ENCODE measurements at places on chromosomes 7 and 10. TPM values are rescaled to one million over a fixed set of nuclear protein-coding genes. Genes with fewer than 3 reads are reported as not detected.

- no peak for DNase-seq
These were observed 379.5 kb downstream of the GLRX3 start for GRCh38 chr10:130515670-130516069.

DNA sequence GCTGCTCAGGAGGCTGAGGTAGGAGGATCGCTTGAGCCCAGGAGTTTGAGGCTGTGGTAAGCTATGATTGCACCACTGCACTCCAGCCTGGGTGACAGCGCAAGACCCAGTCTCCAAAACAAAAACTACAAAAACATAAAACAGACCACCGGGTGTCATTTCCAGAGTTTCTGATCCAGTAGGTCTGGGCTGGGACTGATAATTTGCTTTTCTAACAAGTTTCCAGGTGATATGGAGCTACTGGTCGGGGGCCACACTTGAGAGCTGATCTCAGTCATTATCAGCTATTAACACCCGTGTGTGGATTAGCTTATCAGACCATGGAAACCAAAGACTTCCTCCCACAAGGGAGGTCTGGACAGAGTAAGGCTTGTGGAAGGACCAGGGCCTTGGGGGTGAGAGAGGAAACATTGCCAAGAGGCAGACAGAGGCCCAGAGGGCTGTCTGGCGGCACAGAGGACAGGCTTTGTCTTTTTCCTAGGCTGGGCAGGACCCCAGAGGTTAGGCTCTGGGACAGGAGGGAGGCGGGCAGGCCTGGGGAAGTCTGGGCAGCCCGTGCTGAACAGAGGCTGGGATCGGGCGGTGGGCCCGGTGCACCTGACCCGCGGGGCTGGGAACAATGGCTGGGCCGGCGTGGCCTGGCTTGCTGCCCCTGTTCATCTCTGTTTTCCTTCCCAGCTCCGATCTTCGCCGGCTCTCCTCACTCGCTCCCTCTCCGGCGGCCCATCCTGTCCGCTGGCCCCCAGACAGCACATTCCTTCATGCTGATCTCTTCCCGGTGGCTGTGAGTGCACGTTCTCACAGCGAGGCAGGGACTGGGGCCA, 25.2 kb downstream of the TMEM270 start:
- DNase-seq = no peak

DNA sequence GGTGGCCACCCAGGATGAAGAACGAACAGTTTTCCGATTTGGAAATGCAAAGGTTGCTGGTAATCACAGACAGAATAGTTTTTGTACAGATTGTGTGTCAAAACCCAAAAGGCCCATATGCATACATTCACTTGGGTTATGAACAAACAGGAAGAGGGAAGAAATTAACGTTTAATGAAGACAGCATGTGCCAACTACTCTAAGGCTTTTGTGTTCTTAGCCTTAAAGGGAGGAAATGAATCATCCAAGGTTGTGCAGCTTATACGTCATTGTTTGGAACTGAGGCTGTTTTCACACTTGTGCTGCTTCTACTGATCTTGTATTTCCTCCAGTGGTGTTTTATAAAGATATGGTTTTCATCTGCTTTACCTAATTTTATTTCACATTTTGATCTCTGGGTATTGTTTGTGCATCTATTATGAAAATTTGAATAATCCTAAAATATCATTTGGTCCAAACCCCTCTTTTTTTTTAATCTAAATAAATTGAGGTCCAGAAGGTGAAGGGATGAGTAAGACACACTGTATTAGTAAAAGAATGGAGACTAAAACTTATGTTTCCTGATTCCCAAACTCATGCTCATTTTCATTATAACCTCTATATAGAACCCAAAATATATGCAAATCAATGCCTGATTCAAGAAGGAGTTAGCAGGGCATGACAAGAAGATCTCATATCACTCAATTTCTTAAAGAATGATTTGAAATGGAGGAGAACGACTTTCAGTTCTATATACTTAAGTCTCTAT, 373.1 kb downstream of the THSD7A start:
- no peak for DNase-seq

DNA sequence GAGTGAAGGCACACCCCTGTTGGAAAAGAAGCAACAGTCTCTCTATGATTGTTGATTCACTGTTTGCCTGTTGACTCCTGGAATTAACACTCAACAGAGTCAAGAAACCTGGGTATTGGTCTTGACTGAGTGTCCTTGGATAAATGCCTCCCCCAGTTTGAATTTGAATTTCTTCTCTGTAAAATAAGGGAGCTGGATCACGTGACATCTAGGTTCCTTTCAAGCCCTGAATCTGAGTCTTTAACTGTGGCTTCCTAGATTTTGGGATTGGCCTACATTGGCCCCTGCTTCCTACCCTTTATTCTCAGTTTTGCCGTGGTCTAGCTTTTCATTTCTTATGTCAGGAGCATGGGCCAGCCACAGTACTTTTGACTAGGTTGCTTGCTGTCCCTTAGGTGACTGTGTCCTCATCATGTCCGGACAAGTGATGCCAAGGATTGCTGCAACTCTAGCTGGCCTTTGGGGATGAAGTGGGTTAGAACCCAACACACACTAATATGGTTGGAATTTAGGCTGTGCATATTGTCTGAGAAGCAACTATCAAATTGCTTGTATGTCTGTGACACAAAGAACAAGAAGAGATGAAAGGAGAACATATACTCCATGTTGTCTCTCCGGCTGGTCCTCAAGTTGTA, 35.4 kb downstream of the CALD1 start:
- no peak for DNase-seq

DNA sequence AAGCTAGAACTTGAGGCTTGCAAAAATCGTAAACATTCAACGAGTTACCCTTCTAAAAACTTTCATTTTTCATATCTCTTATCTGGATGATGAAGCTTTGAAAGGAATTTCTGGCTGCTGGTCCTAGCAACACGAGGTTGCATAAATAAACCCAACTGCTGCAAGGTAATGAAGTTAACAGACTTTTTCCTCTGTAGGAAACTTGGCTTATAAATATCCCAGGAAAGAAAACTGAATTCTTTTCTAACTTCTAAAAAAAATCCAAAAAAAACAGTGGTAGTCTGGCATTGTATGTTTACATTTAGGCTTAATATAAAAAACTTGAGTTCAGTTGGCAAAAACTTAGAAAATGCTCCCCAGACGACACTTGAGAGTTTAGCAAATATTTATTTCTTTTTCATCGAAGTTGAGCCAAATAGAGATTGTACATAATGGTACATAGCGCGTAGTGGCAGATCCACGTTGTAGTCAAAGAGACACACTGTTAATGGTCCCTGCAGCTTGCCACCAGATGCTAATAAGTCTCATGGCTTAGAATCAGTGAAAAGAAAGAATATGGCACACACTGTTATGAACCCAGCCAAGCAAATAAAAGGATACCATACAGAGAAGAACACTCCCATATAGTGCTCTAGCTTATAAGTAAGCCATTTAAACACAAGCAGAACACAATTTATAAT, 200.3 kb upstream of the PCLO start:
- DNase-seq = no peak

DNA sequence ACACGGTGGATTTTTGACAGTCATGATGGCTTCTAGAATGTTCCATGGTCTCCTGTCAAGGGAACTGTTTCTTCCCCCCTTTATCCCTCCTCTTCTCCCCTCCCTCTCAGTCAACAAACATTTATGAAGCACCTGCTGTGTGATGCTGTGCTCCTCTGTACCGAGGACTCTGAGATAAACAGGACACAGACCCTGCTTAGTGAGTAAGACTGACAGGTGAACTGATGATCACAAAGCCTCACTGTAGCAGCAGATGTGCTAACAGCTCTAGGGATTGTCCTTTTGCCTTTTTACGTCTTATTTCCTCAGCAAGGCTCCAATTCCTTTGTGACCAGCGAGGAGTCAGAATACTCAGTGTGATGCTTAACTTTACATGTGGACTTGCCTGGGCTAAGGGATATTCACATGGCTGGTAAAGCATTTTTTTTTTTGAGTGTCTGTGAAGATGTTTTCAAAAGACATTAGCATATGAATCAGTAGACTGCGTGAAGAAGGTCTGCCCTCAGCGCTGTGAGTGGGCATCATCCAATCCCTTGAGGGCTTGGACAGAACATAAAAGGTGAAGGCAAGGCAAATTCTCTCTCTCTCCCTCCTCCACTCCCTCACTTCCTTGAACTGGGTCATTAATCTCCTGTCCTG, 170.1 kb downstream of the ADRA2A start:
- DNase-seq = no peak

DNA sequence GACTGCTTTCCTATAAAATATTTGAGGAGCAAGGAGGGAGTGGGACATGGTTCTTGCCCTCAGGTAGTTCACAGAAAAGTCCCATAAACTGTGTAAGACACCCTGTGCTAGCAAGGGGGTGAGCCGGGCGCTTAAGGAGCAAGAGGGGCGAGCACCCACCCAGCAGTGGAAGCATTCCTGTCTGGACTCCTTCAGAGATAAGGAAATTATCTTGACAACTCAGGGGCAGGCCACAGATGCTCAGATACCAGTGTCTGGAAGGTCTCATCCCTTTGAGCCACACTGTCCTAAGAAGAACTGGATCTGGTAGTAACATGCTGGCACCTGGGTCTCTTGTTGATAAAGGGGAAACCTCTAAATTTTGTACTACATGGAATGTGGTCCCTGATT, 54.1 kb downstream of the DAGLB start:
- no peak for DNase-seq

DNA sequence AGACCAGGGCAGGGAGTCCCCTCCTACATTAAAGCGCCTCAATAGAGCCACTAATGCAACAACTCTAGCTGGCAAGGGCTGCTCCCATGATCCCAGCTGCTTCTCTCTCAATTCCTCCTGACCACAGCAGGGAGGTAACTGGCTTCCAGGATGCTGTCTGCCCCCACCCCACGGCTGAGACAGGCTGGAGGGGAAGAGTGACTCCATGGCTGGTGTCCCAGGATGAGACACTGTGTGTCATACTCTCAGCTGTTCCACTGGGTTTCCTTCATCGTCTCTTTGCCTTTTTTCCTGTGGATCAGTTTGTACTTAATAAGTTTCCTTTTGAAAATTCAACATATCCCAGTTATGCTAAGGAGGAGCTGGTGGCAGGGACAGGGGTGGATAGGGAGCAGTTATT, 27.7 kb upstream of the MYH16 start:
- DNase-seq = no peak

DNA sequence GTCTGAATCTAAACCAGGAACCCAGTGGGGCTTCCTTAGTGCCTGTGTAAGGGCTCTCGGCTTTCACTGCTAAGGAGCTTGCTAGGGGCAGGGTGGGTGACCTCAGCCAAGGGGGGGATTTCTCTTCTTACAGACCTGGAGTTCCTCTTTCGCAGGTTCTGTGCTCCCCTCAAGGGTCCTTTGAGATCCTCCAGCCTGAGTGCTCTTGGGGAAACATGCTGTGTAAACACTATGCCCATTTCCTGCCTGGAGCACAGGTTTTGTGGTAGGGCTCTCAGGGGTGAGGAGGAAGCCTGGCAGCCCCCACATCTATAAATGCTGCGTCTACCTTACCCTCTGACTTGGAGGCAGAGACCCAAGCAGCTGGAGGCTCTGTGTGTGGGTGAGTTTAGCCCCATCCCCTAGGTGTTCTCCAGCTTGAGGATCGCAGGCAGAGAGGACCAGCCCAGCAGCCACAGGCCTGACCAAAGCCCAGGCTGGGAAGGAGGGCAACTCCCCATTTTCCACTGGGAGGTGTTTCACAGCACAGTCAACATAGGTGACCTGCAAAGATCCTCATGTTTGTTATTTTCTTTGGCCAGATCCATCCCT, at the start of gene SFTPA1:
Gene SFTPA1, plus strand, starts transcription at position 339 of the 591 bp plus-strand sequence. CDS start 887 bp downstream, outside the sequence.
- no peak for DNase-seq

- DNase-seq = no peak
These were observed 133.1 kb downstream of the SVIL start for GRCh38 chr10:29501692-29502091.

- no peak for DNase-seq
These were observed 182.6 kb upstream of the CXCL12 start for GRCh38 chr10:44567471-44567870.

GRCh38 chr7:129828078-129828762, 124.5 kb downstream of the UBE2H start:
- no peak for DNase-seq

ACTR3C gene
- total RNA-seq = 0.98 TPM

PLEKHS1 gene
- total RNA-seq = not detected

IL6 gene
- total RNA-seq = not detected

PKD2L1 gene
- total RNA-seq = not detected

ACBD7 gene
- 12.0 TPM for total RNA-seq
